Activated naive CD4-positive, alpha-beta T cell treated with anti-CD3 and anti-CD28 coated beads, Interleukin-2, amount 50 U/mL, for 72 hours (primary cell): ENCODE measurements at places on chromosomes 1 and 21.

GRCh38 chr1:182650678-182651338 lies 33.6 kb downstream of the RGS8 start:
- no peak for DNase-seq

GRCh38 chr1:79041666-79042065 lies 35.1 kb upstream of the ADGRL4 start:
- no peak for DNase-seq

- no peak for DNase-seq
These were observed 89.3 kb downstream of the SIM2 start for GRCh38 chr21:36788120-36788638.

DNA sequence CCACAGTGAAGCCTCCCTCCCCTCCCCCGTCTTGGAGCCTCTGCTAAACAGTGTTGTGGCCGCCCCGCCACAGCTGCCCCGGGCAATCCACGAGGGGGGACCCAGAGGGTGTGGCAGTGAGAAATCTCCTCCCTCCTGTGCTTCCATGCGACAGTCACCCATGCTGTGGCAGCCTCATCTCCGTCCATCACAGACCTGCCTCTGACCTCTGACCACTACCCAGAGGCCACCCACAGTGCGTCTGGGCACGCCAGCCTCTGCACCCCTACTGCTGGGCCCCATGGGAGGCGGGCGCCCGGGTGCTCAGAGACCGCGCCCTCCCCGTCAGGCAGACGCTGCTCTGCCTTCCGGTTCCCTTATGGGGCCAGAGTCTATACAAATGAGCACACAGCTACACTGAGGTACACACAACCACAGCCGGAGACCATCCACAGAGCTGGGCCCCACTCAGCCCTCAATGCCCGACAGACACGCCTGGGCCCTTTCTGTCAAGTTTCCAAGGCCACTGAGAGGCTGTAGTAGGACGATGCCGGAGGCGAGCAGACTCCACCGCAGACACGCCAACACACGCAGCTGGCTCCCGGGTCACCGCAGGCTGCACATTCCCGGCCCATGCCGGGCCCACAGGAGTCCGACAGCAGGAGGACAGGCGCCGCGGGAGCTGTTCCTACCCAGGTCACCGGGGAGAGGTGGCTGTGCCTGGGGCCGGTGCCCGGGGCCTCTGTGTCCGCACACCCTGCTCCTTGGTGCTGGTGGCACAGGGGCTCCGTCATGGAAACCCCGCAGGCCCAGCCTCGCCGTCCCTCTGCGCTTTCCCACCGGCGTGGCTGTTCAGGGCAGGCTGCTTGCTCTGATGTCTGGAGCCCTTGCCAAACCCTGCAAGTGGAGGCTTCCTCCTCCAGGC lies 23.9 kb upstream of the TMEM52 start:
- DNase-seq = no peak

- no peak for DNase-seq
These were observed 271.3 kb upstream of the PRMT6 start for GRCh38 chr1:106785176-106785575.

DNA sequence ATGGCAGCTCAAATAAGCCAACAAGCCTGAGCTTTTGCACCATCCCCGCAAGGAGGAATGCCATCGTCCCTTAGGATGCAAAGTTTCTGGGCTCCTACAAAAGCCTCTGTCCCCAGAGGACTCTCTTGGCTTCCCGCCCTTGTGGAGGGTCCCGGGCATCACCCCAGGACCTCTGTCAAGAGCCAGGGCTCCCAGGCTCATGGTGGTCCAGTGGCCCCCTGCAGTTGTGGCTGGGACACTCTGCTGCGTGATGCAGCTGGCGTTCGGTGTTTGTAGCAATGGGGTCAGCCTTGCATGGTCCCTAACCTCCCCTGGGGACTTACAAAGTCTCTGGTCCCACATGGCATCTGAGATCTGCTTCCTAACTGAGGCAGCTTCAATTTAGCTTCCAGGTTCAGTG lies 104.7 kb downstream of the RIPK4 start:
- no peak for DNase-seq

DNA sequence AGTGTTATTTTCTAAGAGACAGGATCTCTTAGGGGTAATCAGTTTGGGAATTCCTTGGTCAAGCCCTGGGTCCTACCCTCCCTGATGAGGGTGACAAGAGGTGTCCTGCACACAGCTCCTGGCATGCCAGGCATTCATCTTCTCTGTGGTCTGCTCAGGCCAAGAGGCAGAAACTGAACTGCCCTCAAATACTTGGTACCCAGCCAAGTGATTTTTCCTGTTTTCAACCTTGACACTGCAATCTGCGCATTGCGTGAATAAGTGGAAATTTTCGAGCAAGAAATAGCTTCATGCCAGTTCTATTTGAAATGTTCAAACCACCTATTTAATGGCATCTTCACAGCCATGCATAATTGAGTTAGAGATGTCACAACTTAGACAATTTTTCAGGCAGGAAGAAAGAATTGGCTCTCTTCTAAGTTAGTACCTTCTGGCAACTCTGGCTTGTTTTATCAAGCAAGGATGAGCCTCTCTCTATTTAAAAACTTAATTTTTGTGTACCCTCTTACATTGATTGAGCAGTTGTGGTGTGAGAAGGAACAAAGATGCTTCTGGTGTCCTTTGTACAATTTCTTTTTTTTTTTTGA lies 27.0 kb downstream of the DNM3 start:
- DNase-seq = no peak

DNA sequence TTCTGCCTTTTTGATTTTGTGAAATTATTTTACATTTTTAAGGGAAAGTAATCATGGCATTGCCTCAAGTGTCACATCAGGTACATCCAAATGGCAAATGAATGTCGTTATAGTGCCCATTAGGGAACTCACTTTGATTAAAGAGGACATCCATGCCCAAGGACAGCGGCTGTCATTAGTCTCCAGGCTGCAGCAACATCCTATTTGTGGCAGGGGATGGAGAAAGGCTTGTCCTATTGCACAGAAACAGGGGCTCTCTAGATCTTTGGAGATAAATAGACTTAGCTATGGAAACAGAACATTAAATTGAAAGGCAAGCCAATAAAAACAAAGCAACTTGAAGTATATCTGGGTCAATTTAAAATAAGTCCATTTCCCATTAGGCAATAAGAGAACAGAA lies 439.3 kb downstream of the NEGR1 start:
- no peak for DNase-seq

GRCh38 chr1:192461684-192462083 lies 113.9 kb upstream of the RGS1 start:
- no peak for DNase-seq

DNA sequence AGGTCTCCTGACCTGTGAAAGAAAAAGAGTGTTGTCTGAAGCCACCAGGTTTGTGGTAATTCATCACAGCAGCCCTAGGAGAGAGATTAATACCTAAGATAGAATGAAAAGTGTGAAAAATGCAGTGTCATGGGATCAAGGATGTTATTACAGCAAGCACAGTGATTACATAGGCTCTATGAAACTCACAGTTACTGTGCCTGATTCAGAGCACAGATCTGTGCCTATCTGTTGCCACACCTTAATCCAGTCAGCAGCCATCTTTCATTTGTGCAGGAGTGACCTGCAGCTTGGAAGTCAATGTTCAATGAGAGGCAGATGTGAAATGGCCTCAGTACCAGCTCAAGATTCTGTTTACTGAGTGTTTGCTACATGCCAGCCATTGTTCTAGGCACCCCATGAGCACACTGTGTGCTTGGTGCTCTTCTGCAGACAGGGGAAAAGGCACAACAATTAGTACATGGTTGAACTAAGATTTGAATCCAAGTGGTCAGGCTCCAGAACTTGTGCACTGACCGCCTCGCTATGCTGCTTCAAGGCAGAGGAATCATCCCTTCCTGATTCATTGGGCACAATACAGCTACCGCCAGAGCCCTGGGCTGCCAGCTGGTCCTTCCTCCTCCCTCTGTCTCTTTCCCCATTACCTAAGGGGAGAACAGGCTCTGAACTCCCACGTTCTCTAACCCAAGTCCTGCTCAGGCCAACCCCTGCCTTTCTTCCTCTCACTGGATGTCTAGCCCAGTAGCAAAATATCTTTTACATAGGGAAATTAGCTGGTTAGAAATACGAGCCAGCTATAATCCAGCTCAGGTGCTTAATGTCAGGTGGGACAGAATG lies 56.3 kb upstream of the NEK2 start:
- no peak for DNase-seq

- no peak for DNase-seq
These were observed 45.8 kb upstream of the NTPCR start for GRCh38 chr1:232904566-232904965.

GRCh38 chr1:199046618-199047017 lies 407.8 kb downstream of the PTPRC start:
- DNase-seq = no peak

- no peak for DNase-seq
These were observed 17.8 kb upstream of the HSD17B7 start for GRCh38 chr1:162772571-162773154.

DNA sequence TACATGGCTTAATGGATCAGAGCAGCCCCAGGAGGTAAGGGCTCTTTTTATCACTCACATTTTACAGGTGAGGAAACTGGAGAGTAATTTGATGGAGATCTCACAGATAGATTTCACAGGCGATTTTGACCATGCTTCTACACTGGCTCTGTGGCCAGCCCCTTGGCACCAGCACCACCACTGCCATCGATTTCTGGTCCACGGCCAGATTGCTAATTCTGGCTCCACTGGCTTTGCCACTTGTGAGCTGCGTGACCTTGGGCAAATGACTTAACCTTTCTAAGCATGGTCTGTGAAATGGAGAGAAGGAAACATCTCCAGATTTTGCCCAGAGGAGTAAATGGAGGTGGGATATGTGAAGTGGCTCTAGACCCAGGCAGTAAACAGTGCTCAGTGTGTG lies 32.6 kb downstream of the KCNC4 start:
- DNase-seq = no peak

- DNase-seq = no peak
These were observed 18.7 kb upstream of the STUM start for GRCh38 chr1:226529891-226530290.

DNA sequence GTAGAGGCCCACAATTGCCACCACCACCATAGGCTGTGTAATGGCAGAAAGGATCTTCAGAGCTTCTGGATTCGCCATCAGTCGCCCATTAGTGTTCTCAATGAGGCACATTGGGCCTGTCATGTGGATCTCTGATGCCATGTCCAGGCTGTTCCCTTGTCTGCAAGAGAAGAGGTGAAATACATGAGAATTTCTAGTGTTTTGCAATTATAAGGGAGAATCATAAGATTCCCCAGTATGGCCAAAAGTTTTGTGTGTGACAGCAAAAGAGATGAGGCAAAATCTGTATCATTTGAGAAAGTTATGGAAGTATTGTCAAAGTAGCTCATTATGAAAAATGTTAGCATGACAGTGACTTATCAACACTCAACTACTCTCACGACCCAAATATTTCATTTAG lies 1.9 kb downstream of the GBP1 start:
- DNase-seq = no peak

GRCh38 chr1:90717665-90718410 lies 736 bp upstream of the BARHL2 start:
- no peak for DNase-seq

DNA sequence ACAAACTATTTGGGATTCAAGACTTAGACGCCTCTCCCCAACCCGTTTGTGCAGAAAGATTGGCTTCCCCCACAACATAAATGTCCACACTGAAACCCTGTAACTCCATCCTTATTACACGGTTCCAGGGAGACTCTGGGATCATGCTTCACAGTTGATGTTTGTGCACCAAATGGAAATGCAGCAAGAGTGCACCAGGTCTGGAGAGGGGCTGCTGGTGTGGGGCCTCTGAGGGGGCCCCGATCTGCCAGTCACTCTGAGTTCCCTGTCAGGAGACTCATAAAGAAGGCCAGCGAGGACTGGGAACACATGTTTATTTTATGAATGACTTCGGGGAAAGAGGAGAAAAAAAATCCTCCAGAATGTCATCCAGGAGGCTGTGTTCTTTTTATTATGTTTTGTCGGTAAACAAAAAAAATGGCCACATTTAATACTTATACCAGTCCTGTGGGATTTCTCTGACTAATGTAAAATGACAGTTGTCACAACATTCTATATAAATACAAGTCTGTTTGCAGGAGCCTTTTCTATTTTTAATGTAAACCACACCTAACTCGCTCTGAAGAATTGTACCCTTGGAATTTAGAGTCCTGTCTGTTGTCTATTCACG lies 439.1 kb upstream of the VAMP3 start:
- peak; percentile 1 for DNase-seq

DNA sequence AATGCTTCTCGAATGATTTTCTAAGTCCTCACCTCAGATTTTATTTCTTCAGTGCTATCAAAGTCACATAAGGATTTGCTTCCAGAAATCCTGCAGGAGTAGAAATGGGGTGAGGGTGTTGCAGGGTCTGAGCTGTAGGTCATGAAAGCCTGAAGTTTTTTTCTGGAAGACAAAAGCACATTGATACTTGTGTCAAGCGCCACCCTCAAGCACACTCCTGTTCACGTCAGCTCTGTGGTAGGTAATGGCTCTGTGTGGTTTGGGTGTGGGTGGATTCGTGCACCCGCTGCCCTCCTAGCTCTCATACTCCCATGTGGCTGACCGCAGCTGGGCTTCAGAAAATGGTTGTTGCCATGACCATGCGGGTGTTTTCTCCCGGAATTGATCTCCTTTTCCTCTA lies 39.9 kb downstream of the AKNAD1 start:
- DNase-seq = no peak

- no peak for DNase-seq
These were observed 9.0 kb upstream of the GPR153 start for GRCh38 chr1:6269720-6270400.

- DNase-seq = no peak
These were observed 971.0 kb downstream of the AMY1C start for GRCh38 chr1:104720741-104721140.

DNA sequence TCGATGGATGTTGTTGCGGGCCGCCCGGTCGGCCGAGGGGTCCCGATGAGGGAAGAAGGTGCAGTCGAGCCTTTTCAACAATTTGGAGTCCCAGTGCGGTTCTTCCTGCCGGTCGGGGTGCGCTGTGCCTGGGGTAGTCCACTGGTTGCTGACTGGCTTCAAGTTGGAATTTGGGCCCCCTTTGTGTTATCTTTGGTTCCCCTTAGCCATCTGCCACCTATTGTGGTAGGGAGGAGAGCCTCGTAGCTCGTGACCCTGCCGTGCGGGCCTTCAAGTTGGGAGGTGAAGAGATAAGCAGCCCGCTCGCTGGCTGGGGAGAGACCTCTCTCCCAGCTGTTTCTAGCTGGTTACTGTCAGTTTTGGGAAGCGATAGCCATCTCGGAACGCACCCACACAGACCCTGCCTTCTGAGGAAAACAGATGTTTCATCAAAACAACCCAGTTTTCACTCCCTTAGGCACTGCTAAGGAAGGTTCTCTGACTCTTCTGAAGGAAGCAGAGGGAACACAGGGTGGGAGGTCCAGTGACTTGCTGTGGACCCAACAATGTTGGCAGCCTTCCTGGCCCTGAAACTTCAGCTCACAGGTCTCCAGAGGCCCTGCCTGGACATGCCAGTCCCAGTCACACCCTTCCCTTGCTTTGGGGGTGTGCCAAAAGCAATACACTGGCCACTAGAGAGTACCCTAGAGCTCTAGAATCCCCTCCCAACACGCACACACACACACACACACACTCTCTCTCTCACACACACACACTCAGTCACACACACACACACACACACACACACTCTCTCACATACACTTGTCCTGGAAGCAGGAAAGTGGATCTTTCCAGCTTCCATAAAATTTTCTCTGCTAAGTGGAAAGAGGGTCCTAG lies 1.0 kb downstream of the BTG2 start:
- DNase-seq = no peak

GRCh38 chr1:28910379-28911115 lies 3.8 kb upstream of the EPB41 start:
- no peak for DNase-seq

GRCh38 chr1:81921344-81921743 lies 120.6 kb downstream of the ADGRL2 start:
- no peak for DNase-seq
